T-cell (primary cell): ENCODE measurements at places on chromosomes 4 and X. TPM values are rescaled to one million over a fixed set of nuclear protein-coding genes. Genes with fewer than 3 reads are reported as not detected.

KLHL4 gene
- 0.21 TPM for total RNA-seq

DGKK gene
- total RNA-seq: not detected

MEPE gene
- total RNA-seq: not detected

- no peak for DNase-seq
Observed at GRCh38 chr4:107115185-107115847, 79.2 kb upstream of the DKK2 start.

DNA sequence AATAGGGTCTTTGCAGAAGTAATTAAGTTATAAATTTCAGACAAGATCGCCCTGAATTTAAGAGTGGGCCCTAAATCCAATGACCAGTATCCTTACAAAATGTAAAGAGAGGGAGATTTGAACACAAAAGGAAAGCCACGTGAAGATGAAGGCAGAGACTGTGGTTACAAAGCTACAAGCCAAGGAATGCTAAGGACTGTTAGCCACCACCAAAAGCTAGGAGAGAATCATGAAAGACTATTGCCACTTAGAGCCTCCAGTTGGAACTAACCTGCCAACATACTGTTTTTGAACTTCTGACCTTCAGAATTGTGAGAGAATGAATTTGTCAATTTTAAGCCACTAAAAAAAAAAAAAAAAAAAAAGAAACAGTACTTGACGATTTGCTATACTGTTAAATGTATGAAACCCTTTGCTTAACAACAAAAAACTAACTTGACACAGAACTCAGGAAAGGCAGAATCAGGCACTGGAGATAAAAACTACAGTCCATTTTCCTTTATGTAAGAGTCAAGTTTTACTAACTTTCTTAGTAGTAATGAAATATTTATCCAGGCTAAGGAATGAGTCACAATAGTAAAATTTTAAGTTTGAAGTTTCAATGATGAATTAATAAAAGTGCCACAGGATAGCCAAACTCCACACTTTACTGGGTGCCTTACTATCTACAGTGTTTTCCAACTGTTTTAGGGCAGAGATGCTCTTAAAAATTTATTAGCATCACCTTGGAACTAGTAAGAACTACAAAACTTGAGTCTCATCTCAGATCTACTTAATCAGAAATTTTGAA lies 25.1 kb downstream of the DHX15 start:
- no peak for DNase-seq

DNA sequence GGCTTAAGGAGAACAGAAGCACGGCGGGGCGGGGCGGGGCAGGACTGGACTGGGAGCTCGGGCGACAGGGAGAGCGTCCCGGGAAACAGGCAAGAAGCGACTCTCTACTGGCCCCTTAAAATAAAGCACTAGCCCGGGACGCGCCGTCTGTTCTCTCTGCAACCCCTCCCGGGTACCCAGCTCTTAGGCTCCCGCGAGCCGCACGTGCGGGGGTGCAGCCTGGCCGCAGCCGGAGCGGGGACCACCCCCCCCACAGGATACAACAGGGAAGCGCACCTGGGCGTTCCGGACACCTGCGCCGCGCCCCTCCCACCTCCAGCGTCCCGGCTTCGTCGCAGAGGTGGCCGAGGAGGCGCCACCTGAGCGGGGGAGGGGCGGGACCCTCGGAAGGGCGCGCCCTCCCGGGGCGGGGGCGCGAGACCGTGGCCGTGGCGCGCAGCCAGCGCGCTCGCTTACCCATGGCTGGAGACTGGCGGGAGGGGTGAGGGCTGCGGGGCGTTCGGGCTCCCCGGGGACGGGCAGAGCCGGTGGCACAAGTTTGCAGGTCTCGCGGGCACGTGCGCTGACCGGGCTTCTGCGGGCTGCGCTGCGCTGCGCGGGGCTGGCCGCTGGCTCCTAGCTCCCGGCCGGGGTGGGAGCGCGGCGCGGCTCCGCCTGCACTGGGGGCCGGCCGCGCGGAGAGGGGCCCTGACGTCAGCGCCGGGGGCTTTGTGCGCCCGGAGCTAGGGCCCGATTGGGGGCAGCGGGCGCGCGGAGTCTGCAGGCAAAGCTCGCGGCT lies 91.5 kb downstream of the GEMIN8 start:
- DNase-seq: no peak
